ENCODE measurements at places on chromosomes 3 and 15.
A peak's percentile ranks its signal among the peaks of the same experiment; 100 is the strongest.

DNA sequence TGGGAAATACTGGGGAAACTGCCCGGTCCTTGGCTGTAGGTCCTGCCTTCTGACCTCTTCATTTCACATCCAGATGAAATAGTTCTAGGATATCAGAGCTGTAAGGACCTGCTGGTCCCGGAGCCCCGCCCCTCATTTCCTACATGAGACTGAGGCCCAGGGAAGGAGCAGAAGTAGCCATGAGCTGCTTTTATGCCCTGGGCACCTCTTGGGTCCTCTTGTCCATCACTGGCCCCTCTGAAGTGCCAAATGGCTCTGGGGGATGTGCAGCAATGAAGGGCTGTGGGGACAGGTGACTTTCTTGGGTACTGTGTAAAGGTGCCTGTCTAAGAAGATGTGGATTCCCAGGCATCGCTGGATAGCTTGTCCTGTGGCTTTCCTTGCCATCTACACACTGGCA lies 40.3 kb upstream of the ESYT3 start:
- DNase-seq = no peak

GRCh38 chr3:50491023-50491422 lies 12.4 kb downstream of the CACNA2D2 start:
- no peak for DNase-seq

DNA sequence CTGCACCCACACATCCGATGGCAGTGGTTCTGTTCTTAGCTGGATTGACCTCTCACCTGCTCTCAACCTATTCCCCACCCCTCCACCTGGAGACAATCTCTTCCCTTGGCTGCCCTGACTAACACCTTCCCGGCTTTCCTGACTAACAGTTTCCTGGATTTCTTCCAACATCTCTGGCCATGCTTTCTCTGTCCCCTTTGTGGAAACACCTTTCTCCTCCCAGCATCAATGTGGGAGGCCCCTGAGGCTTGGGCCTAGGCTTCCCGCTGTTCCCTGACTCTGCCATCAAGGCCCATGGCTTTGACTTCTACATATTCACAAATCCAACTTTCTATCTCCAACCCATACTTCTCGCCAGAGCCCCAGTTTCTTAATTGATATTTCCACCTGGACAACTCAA lies 142.8 kb upstream of the ATP2B2 start:
- peak; percentile 37 for DNase-seq

GRCh38 chr3:45665101-45665572 lies 24.1 kb upstream of the SACM1L start:
- peak; percentile 68 for DNase-seq
